Activated naive CD4-positive, alpha-beta T cell treated with Interleukin-2 at 50 U/mL for 16 hours (primary cell): ENCODE measurements at places on chromosomes 12 and 14.

DNA sequence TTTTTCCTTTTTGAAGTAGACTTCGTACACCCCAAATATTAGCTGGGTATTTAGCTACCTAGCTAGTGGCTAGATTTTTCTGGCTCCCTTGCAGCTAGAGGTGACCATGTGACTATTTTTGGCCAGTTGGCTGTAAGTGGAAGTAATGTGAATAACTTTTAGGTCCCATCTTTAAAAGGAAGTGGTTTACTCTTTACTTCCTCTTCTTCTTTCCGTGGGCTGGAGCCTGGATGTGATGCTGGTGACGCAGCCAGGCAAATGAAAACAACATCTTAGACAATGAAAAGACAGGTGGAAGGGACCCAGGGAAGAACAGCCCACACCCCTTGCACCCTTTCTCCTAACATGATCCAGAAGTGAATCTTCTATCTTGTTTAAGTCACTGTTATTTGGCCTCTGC is 245.5 kb downstream of the ATP23 start:
- no peak for DNase-seq

- DNase-seq = no peak
These were observed 250.2 kb upstream of the RTL1 start for GRCh38 chr14:101153691-101154090.

- DNase-seq = peak; percentile 22
These were observed 507 bp downstream of the SPTSSA start for GRCh38 chr14:34461334-34462131.

GRCh38 chr12:94109160-94109559 is 39.2 kb upstream of the PLXNC1 start:
- DNase-seq = peak; percentile 63

DNA sequence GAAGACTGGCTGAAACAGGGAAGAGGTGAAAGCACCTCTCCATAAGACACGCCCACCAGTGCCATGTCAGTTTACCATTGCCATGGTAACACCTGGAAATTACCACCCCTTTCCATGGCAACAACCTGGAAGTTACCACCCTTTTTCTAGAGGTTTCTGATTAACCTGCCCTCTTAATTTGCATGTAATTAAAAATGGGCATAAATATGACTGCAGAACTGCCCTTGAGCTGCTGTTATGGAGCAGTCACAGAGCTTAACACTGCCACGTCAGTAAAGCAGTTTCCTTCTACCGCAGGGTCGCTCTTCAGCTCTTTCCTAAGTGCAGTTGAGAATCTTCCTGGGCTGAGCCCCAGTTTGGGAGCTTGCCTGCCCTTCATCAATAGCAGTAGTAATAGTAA is 55.2 kb downstream of the RASSF3 start:
- peak; percentile 50 for DNase-seq

- no peak for DNase-seq
These were observed 95.1 kb upstream of the PTPRB start for GRCh38 chr12:70732287-70732686.

- no peak for DNase-seq
These were observed 87.1 kb downstream of the FBXL14 start for GRCh38 chr12:1507308-1507707.

GRCh38 chr12:66744956-66745383 is 66.1 kb upstream of the GRIP1 start:
- no peak for DNase-seq

DNA sequence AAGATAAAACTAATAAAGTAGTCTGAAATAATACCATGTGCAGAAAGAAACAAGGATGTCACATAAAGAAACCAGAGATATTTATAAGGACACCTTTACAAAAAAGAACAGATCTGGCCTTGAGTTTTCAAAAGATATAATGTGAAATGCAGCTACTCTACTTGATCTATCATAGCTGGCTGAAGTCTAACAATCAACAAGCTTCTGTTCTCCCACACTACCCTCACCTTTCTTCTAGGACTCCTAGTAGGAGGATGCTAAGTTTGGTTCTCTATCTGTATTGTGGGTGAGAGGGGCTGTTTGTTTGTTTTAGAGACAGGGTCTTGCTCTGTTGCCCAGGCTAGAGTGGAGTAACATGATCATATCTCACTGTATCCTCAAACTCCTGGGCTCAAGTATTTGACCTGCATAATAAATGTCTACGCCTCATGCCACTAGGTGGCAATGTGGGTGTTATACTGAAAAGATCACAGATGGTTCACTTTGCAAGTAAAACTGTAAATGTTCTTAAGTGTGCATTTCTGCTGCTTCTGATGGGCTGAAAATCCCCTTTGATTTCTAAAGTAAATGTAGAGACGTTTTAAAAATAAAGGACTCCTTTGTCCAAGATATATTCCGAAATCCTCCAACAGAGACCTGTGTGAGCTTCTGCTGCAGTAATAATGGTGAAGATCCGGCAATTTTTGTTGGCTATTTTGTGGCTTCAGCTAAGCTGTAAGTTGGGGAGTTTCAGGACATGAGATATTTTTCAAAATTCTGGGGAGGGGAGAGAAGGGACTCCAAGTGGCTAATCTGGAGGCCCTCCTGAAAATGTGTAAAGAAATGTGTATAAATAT is 269.3 kb downstream of the DAD1 start:
- no peak for DNase-seq

DNA sequence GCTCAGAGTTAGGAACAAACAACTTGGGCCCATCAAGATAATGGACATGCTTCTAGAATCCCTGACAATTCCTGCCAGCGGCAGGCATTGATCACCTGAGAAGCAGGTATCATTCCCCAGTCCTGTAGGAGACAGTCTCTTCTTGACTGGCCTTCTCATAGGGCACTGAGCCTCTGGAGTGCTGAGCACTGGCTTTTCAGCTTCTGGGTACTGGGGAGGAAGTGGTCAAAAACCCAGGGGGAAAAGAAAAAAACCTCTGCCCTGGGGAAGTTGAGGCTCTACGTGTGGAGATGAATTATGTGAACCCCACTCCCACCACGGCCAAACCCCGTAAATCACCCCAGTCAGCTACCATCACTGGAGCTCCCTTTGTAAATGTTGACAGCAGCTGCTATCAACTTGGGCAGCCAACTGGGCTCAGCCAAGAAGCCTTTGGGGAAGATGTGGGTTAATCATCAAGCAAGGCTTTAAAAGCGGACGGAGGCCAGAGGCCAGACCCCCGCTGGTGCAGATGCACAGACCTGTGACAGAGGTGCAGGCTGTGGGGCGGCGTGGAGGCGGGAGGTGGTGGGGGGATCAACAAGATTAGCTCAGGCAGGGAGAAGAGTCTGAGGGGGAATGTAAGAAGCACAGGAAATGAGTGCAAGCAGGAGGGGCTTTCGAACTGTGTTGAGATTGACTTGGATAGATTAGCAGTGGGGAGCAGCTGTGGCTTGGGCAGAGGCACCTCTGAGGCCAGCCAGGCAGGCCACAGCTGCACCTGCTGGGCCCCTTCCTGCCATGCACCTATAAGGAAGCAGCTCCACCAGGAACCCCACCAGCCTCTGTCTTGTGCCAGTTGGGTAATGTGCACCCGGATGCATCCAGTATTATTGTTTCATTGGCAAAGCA is 105.4 kb upstream of the HIF1A start:
- no peak for DNase-seq

- no peak for DNase-seq
These were observed 20.5 kb downstream of the BRI3BP start for GRCh38 chr12:125013816-125014442.

- no peak for DNase-seq
These were observed 557.3 kb downstream of the TMTC2 start for GRCh38 chr12:83244001-83244400.

GRCh38 chr12:57462912-57463253 is 3.3 kb downstream of the GLI1 start:
- DNase-seq = no peak

DNA sequence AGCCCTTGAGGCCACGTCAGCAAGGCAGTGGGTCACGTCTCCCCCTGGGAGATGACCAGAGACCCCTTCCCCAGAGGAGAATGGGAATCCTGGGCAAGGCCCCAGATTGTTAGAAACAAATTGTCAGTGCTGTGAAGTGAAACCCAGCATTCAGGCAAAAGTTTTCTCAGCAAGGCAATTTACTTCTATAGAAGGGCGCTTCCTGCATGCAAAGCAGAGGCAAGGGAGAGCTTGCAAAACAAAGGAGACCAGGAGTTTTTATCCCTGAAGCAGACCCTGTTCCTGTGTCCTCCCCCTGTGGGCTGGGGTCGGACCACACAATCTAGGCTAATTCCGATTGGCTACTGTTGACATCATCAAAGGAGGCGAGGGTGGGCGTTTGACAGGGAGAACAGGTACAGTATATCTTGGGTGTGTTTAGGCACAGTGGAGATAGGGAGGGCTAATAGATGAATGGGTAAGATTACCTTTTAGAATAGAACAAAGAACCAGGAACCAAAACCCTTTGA is 114.2 kb downstream of the RIN3 start:
- DNase-seq = no peak

- no peak for DNase-seq
These were observed 76.9 kb upstream of the REP15 start for GRCh38 chr12:27619308-27619707.

DNA sequence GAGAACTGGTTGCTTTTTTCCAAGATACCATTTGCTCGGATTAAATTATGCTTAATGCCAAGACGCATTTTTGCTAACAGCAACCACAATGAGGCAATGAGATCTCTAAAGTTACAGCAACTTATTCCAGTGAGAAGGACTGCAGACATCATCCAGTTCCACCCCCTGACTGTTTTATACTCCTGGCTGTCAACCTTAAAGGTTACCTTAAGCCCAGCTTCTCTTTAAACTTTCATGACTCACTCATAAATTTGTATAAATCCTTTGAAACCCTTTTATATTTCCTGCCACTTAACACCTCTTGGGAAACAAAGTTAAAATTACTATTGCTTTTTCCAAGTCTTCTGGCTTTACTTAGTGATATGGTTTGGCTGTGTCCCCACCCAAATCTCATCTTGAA is 80.2 kb downstream of the TMTC1 start:
- DNase-seq = no peak

DNA sequence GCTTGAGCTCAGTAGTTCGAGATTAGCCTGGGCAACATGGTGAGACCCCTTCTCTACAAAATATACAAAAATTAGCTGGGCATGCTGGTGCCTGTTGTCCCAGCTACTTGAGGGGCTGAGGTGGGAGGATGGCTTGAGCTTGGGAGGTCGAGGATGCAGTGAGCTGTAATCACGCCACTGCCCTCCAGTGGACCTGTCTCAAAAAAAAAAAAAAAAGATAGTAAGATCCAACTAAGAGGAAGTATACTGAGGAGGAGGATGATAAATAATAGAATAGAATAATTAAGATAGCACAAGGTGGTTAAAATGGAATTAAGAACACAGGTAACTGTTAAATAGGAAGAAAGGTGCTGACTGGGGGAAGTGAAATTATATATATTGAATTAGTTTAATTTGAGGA is 37.0 kb upstream of the BAZ1A start:
- DNase-seq = no peak

DNA sequence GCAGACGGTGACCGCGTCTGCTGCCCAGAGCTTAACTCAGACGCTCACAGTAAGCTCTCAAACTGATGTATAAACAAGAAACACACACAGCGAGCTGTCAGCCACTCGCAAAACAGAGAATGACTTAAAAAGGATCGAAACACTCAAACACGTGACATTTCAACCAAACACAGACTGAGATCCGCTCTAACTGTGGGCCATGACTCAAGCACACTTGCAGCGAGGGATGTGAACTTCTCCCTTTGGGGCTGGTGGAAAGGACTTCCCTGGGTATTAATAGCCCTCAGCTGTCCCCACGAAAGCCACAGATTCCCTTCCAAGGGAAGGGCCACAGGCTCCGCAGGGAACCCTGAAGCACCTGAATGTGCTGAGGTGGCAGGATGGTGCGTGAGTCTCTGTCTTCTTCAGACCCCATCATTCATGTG is 29.1 kb downstream of the CCDC88C start:
- peak; percentile 59 for DNase-seq

DNA sequence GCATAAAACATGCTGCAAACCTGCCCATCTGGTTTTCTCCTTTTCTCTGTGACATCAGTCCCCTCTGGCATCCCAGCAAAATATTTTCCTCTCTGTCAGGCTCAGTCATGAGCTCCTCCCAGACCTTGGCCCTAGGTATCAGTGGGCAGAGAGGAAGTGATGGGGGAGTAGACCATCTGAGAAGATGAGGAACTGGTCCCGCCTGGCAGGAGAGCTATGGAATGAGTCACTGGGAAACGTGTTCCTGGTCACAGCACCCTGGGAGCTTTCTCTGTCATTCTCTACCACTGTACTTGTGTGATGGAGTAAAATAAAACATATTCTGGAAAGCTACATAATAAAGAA is 5.0 kb upstream of the SRSF9 start:
- DNase-seq = no peak
